Stimulated activated CD4-positive, alpha-beta T cell treated with anti-CD3 and anti-CD28 coated beads, Interleukin-12 subunit alpha, Interleukin-12 subunit beta, amount 100 ng/mL, for 48 hours (primary cell): ENCODE measurements at places on chromosomes 6 and 20.

DNA sequence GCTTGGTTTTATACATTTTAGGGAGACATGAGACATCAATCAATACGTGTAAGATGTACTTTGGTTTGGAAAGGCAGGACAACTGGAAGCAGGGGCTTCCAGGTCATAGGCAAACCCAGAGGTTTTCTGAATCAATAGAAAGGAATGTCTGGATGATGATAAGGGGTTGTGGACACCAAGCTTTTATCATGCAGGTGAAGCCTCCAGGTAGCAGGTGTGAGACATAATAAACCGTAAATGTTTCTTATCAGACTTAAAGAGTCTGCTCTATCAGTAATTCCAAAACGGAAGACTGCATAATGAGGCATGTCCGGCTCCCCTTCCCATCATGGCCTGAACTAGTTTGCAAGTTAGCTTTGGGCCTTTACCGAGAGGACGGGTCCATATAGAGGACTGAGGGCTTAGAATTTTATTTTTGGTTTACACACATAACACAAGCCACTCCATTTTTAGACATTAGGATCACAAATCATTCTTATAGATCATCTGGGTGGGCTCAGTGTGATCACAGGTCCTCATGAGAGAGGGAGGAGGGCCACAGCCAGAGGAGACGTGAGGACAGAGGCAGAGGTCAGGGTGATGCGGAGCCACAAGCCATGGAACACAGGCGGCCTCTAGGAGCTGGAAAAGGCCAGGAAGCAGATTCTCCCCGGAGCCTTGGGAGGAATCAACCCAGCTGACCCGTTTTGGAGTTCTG, 10.7 kb upstream of the SERPINB9 start:
- no peak for DNase-seq

DNA sequence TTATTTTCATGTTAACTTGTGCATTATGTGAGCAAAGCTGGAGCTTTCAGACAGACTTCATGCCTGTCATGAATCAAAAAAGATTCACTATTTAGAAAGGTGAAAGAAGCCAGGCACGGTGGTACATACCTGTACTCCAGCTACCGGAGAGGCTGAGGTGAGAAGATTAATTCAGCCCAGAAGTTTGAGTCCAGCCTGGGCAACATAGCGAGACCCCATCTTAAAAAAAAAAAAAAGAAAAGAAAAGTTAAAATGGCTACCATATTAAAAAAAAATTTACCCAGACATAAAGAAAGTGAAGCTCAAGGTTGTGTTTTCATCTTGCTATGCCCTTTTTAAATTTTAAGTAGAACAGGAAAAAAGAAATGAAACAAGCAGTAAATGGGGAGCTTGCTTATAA, 889 bp downstream of the CASS4 start:
- DNase-seq = no peak

DNA sequence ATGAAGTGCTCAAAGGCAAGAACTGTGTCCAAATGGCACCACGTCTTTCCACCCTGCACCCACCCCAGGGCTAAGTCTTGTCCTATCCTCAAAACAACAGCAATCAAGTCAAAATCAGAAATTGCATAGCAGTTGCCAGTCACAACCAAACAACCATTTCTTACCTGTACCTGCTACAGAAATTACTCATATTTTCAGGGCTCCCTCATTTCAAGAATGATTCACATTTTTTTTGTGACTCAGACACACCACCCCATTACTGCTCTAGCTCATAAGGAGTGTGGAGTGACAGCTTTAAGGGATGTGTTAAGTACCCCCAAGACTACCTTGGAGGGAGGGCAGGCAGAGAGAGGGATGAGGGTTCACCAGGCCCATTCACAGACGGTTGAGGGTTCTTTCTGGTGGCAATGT, 111.7 kb downstream of the TRERF1 start:
- DNase-seq = peak; percentile 52

DNA sequence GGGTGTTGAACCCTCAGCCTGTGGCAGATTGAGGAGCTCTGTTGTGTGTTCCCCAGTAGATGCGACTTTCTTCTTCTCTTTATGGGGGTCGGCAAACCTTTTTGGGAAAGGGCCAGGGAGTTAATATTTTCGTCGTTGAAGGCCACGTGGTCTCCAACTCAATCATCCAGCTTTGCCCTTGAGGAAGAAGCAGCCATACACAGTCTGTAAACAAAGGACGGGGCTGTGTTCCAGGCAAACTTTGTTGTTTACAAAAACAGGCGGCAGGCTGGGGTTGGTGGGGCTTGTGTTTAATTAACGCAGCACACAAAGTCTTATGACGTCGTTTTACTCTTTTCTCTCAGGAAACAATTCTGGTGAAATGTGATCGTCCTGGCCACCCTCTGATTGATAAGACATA, 20.2 kb downstream of the KIF25 start:
- DNase-seq = no peak

GRCh38 chr20:36932476-36933426, 18.8 kb downstream of the SAMHD1 start:
- DNase-seq = no peak

- DNase-seq = no peak
Observed at GRCh38 chr20:61313396-61313795, 61.3 kb downstream of the CDH4 start.

DNA sequence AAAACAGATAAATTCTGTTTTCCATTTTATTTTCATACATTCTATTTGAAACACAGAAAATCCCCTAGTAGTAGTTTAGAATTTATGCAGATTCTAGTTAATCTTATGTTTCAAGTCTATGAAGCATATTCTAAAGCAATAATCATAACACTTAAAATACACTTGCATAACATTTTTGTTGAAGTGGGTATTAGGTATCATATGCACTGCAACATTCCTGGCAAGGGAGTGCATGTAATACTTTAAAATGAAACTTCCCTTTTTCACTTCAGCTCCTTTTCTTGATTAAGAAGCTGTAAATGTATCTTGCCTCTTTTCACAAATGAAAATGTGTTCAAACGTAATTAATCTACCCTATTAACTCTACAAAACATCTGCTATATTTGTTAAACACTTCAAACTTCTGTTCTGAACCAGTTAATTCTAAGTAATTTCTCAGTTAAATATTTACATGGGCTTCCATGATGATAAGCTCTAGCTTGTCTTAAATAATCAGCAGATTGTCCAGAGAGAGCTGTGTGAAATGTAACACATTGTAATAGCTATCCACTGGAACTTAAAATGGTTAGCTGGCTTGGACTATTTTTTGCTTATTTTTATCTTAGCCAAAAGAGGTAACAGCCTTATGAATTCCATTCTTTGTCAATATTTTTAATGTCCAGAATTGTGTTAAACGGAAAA, 192.8 kb downstream of the COL19A1 start:
- DNase-seq = no peak

DNA sequence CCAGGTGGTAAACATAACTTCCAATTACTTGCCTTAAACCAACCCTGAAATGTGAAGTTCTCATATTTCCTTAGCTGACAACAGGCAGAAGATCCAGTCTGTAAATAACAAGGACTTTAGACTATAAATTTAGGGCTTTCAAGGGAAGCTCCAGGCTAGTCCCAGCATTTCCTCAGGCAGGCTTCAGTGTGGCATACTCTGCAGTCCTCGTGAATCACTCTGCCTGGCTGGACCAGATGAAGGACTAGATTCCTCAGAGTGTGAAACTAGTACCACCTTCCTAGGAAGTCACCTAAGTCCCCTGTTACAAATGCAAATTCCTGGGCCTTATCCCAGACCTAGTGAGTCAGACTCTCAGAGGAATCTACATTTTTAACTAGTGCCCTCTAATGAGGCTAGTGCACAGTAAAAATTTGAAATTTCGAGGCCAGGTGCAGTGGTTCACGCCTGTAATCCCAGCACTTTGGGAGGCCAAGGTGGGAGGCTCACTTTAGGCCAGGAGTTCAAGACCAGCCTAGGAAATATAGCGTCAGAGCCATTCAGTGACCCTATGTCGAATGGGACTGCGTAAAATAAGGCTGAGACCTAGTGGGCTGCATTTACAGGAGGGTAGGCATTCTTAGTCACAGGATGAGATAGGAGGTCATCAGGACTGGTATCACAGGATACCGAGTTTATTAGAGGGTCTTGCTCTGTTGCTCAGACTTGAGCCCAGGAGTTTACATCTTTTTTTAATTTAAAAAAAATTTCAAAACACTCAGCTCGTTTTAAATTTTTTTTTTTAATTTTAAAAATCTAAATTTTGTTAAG, 279.6 kb upstream of the JARID2 start:
- DNase-seq = no peak

DNA sequence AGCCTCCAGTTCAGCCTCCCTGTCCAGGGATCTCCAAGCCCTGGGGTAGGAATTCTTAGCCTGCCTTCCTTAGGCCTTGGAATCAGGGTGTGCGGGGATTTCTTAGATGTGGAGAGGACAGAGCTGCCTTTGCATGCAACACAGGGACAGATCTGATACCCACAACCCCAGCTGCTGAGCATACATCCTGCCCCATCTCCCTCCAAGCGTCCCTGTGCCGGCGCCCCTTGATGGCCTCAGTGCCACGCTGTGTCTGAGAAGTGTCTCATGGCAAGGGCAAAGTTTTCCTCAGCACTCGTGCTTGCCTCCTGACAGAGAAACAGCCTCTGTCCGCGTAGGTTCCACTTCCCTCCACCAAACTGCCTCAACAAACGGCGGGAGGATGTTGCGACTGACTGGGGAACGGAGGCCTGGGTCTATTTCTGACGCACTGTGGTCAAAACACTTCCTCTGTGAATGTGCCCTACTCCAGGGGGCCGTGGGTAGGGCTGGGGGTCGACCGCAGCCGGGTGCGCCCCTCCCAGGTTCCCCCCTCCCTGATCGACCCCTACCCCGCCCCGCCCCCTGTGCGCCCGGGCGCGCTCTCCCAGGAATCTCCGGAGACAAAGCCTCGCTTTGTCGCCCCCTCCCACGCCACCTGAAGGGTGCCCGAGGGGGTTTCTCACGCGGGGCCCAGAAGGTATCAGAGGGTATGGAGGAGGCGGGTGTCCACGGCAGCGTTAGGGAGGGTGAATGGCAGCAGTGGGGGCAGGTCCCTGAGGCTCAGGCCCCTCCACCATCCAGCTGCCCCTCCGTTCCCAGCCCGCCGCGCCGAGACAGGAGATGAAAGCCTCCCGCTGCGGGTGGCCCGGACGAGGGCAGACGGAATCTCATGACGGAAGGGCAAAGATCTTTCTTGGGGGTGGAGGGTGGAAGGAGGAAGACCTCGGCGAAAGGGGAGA, 806 bp downstream of the MICAL1 start:
- peak; percentile 41 for DNase-seq

- DNase-seq = no peak
Observed at GRCh38 chr6:49300443-49300842, 162.6 kb downstream of the MMUT start.

GRCh38 chr6:104789770-104790190, 69.9 kb downstream of the HACE1 start:
- no peak for DNase-seq

GRCh38 chr6:39808964-39809363, 16.8 kb downstream of the DAAM2 start:
- no peak for DNase-seq

GRCh38 chr6:144185133-144185836, 35.0 kb downstream of the STX11 start:
- no peak for DNase-seq

GRCh38 chr6:126747728-126748540, 370.5 kb upstream of the RSPO3 start:
- no peak for DNase-seq

DNA sequence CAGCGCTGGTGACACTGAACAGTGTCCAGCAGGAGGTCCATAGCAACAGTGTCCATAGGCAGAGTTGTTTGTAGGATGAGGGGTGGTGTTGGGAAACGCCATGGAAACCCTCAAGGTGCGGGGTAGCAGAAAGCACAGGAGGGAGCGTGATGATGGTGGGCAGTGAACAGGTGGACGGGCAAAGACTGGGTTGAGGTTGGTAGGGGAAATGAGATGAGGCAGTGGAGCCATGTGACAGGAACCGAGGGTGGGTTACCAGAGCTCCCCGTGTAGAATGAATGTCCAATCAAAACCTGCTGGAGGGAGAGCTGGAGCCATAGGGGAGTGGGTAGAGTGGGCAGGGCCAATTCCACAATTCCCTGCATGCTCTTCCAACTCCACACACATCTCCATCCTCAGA, 38.0 kb downstream of the HLA-DPB1 start:
- DNase-seq = no peak

DNA sequence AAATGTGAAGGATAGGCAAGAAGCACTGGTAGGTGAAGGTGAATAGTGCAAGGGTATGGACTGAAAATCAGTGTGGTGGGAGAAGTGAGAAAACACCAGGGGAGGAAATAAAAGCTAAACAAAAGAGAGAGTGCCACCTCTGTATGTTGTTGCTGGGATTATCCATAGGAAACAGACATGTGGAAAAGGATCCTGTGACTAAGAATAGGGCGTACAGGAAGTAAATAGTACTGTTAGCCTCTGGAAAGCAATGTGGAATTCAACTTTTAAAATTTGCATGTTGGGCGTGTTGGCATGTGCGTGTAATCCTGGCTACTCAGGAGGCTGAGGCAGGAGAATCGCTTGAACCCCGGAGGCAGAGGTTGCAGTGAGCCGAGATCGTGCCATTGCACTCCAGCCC, 661.7 kb downstream of the KIF16B start:
- no peak for DNase-seq
